Posterior vena cava (tissue), 2 donors: ENCODE measurements at places on chromosomes 11 and 22. TPM values are rescaled to one million over a fixed set of nuclear protein-coding genes. Genes with fewer than 3 reads are reported as not detected.

GRCh38 chr11:112509300-112509699, 248.6 kb upstream of the PLET1 start:
- DNase-seq: no peak

The SOX6 gene
- 8.1 TPM for total RNA-seq

- no peak for DNase-seq
Measured at GRCh38 chr11:69803604-69804218, 15.5 kb downstream of the FGF3 start.

DNA sequence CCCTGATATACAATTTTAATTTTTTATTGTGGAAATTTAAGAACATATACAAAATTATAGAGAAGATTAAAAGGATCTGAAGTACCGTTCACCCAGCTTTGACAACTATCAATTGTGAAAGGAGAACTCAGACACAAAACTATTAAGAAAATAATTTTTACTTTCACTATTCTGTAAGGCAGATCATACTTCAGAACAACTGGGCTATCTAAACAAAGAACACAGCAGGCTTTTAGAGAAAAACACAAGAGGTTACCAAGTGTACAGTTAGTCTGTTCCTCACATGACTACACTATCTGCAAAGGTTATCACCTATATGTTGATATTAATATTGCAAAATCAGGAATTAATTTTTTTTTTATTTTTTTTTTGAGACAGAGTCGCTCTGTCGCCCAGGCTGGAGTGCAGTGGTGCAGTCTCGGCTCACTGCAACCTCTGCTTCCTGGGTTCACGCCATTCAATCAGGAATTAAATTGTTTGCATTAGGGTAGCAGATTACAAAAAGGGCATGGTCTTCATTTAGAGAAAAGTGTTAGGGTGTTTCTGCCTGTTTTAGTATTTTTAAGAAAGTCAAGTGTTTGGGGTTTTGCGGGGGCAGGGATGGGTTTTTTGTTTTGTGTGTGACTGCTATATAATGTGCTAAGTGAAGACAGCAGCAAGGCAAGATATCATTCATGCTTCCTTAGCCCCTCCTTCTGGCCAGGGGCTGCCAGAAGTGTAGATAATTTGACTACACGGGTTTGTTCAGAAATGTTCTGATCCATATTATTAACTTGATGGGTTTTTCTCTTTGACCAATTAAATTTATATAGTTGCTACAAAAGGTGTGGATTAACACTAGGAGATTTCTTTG, 27.6 kb upstream of the SIK2 start:
- no peak for DNase-seq

- DNase-seq: no peak
Measured at GRCh38 chr11:130427581-130428315, 661 bp downstream of the ADAMTS8 start.

The ROM1 gene
- 7.1 TPM for total RNA-seq

DNA sequence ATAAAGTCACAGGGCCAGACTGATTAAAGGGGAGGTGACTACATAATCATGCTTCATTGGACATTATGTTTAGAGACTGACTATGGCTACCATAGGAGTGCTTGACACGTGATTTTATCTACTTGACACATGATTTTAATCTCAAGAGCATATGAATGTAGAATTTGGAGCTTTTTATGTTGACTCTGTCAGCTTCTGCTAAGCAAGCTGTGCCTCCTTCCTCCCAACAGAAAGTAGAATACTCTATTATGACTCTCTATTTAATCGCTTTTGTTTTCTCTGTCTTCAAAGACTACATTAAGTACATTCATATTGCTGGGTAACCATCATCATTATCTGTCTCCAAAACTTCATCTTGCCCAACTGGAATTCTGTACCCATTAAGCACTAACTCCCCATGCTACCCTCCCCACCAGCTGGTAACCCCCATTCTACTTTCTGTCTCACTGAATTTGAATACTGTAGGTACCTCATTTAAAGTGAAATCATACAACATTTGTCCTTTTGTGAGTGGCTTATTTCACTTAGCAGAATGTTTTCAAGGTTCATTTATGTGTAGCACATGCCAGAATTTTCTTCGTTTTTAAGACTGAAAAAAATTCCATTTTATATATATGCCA, 24.7 kb upstream of the ANGPTL5 start:
- no peak for DNase-seq

GRCh38 chr11:44031549-44031948, 16.2 kb upstream of the ACCSL start:
- no peak for DNase-seq

GRCh38 chr11:13215149-13215548, 62.4 kb upstream of the BMAL1 start:
- no peak for DNase-seq

The APBB1 gene
- total RNA-seq: 65.3 TPM

GRCh38 chr11:115672412-115672811, 168.2 kb upstream of the CADM1 start:
- no peak for DNase-seq

DNA sequence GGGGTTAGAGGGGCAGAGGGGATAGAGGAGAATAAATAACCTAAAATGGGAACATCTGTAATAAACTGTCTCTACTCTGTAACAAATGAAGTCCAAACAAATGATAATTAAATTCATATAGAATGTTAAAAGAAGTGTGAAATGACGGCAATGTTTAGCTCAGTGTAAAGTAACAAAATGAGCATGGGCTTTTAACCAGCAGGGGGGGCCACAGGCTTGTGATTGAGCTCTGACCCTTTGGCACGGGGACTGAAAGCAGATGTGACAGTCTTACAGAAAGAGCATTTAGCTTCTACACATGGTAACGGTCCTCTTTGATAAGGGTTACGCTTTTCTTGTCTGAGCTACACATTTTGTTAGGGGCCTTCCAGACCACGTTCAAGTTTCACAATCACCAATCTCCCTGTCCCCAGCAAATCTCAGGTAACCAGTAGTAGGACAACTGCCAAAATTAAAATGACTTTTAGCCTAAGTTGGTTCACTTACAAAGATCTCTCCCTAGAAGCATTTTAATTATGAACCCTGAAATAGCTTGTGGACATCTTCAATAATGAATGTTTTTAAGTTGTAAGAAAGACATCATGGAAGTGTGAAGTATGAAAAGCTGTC, 262.5 kb downstream of the DCDC1 start:
- DNase-seq: peak; percentile 77

GRCh38 chr22:42925598-42925997, 68.5 kb upstream of the ARFGAP3 start:
- peak; percentile 34 for DNase-seq

- peak; percentile 50 for DNase-seq
Measured at GRCh38 chr11:69172674-69173073, 16.9 kb downstream of the SMIM38 start.

DNA sequence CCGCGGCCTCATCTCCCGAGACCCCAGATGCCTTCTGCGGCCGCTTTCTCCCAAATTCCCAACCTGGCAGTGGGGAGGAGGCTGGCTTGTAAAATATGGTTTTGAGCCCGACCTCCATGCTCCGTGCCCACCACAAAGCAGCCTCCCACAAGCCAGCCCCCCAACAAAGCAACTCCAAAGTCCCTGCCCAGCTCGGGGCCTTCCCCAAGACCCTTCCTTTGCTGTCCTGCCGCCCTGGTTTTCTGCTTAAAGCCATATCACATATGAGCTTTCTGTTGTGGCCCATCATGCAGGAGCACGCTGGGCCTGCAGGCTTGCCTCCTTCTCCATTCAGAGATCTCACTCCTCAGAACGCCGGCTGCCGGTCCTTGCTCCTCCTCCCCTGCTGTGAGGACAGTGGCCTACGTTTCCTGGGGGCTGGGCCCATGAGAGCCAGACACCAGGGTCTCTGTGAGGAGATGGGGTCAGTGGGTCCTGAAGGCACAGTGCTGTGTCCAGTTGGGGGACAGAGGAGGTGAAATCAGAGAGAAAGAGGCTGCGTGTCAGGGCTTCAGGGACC, 680.0 kb downstream of the BRD1 start:
- no peak for DNase-seq

DNA sequence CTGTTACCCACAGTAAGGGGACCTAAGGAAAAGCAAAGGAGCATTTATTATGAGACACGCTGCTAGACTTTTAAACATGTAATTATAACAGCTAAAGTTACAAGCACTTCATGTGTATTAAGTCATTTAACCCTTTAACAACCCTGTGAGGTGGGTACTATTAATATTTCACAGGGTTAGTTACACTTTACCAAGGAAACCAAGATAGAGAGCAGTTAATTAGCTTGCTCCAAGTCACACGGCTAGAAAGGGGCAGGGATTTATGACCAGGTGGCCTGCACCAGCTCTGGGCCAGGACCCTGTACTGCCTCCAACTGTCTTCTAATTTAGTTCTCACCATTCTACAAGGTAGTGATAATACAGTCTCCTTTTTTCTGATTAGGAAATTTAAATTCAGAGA, 74.9 kb downstream of the RPL27A start:
- no peak for DNase-seq

- DNase-seq: peak; percentile 62
Measured at GRCh38 chr11:69120096-69120875, 35.4 kb upstream of the SMIM38 start.

The WT1 gene
- 1.4 TPM for total RNA-seq

DNA sequence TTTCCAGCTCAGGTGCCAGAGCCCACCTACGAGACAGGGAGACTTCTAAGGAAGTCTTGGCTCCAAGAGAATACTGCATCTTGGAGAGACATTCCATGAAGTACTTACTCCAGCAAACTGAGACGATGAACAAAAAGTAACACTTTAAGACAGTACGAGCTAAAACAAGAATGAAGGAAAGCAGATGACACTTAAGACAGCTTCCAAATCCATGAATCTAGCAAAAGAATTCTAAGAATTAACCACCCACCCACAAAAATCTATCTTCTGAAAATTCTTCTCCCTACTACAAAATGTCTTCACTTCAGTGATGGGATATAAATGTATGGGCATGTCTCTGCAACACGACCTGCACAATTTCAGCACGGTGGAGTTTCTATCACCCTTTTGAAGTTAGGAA, 132.9 kb downstream of the C11orf58 start:
- no peak for DNase-seq

The ADORA2A gene
- 2.6 TPM for total RNA-seq

The FAM180B gene
- total RNA-seq: 3.4 TPM

GRCh38 chr11:29657709-29658108, 359.1 kb downstream of the KCNA4 start:
- DNase-seq: no peak
